ENCODE measurements at places on chromosomes 13 and 19.

DNA sequence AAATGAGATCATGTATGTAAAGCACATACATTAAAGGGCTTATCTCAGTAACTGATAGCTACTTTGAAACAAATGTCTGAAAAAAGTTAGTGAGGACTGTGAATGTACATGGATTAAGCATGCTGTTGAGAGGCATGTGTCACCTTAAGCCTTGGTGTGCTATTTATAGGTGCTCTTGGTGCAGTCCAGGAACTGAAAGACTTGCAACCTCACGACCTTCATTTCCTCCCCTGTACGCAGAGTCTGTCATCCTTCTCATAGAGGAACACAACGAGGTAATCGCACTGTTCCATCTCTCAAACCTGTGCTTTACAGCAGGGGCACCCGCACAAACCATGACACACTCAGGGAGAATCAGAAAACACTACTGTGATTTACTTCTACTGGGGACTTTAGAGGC, 65.6 kb downstream of the UFM1 start:
- no peak for DNase-seq

DNA sequence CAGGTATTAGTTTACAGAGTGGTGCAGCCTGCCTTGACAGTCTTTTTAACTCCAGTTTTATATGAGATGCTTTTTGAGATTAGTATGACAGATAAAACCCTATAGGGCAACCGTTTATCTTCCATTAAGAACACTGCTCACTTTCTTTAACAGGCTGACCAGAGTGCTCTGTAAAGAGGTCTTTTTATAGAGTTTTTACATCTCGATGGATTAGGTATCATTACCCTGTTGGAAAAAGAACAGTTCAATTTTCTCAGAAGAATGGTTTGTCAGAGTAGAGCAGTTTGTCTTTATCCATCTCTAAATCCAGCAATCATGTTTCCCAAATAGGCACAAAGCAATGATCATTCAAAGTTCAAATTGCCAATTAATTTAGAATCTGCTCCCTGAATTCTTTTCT, 395.2 kb upstream of the ARGLU1 start:
- no peak for DNase-seq

GRCh38 chr19:12967907-12968306, 1.5 kb upstream of the DAND5 start:
- no peak for DNase-seq

DNA sequence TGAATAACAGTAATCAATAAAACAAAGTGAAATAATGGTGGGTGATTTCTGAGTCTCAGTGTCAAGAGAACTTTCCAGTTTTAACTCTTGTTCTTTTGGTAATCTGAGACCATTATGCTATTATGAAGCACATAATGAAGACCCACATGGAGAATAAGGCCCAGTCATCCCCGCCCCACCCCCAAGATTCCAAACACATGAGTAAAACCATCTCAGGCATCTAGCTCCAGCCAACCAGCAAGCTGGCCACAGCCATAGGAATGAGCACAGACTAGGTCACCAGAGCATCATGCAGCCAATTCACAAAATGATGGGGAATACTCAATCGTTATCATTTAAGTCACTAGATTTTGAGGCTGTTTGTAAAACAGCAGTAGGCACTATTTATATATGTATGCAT, 1769.0 kb upstream of the PCDH20 start:
- no peak for DNase-seq

- no peak for DNase-seq
These were observed 181.4 kb upstream of the TUBA3C start for GRCh38 chr13:19362946-19363510.

DNA sequence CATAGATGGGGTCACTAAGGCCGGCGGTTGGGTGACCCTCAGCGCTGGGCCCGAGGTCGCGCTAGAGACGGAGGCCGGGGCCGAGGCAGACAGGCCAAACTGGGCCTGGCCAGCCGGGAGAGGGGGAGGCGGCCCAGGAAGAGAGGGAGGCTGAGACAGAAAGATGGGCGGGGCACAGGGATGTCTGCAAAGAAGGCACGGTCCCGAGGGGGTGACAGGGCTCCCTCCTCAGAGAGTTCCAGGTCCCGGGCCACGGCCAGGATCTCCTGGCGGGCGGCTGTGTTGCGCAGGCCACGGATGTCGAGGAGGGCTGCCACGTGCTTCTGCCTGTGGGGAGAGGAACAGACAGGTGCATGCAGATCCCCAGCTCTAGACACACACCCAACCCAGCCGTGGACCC, 32.2 kb downstream of the EXOC3L2 start:
- no peak for DNase-seq

DNA sequence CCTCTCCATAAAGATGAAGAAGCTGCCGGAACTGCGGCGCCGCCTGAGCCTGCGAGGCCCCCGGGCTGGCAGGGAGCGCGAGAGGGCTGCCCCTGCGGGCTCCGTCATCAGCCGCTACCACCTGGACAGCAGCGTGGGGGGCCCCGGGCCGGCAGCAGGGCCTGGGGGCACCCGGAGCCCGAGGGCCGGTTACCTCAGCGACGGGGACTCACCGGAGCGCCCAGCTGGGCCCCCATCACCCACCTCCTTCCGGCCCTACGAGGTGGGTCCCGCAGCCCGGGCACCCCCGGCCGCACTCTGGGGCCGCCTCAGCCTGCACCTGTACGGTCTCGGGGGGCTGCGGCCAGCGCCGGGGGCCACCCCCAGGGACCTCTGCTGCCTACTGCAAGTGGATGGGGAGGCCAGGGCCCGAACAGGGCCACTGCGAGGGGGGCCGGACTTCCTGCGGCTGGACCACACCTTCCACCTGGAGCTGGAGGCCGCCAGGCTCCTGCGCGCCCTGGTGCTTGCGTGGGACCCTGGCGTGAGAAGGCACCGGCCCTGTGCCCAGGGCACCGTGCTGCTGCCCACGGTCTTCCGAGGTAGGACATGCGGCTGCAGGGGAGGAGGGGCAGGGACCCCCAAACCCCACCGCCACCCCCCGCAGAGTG, 2.7 kb downstream of the SYDE1 start:
- no peak for DNase-seq

DNA sequence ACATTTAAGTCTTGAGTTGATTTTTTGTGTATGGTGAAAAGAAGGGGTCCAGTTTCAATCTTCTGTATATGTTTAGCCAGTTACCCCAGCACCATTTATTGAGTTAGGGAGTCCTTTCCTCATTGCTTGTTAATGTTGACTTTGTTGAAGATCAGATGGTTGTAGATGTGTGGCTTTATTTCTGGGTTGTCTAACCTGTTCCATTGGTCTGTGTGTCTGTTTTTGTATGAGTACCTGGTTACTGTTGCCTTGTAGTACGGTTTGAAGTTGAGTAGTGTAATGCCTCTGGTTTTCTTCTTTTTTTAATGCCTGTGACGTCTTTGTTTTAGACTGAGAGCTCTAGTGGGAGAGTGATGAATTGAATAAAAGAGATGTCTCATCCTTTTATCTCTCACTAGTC, 83.2 kb downstream of the NBEA start:
- DNase-seq = no peak

GRCh38 chr19:6228551-6229215, 51.1 kb downstream of the MLLT1 start:
- DNase-seq = no peak

DNA sequence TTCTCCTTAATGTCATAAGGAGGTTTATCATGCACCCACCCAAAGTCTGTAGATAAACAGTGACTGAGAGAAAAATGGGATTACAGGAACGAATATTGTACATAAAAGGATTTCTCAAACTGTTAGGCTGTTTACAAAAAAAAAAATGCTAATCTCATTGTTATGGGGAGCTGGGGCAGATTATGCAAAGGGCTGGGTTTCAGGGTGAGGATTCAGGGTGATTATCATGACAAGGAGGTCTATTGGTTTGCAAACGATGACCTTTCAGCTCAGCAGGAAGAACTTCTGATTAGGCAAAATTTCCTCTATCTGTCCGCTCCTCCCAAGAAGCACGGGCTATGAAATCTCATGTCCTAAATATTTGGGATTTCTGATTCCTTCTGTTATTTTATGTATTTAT, 41.4 kb downstream of the NLRP12 start:
- no peak for DNase-seq

DNA sequence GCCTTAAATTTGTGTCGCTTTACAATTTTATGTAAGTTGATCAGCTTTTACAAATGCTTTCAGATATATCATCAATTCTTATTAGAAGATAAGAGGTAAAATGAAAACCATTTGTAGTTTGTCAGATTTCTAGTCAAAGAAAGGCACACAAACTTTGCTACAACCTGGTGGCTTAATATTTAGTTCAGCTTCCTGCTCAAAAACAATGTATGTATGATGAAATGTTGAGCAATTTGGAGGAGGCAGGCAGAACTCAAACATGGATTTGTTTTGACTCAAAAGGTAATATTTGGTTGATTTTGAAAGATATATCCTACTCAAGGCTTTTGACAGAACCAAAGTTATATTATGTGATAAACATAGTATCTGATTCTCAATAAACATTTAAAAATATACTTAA, 24.2 kb downstream of the NEK5 start:
- DNase-seq = no peak

- no peak for DNase-seq
These were observed 277.5 kb upstream of the SOX1 start for GRCh38 chr13:111789420-111789819.

DNA sequence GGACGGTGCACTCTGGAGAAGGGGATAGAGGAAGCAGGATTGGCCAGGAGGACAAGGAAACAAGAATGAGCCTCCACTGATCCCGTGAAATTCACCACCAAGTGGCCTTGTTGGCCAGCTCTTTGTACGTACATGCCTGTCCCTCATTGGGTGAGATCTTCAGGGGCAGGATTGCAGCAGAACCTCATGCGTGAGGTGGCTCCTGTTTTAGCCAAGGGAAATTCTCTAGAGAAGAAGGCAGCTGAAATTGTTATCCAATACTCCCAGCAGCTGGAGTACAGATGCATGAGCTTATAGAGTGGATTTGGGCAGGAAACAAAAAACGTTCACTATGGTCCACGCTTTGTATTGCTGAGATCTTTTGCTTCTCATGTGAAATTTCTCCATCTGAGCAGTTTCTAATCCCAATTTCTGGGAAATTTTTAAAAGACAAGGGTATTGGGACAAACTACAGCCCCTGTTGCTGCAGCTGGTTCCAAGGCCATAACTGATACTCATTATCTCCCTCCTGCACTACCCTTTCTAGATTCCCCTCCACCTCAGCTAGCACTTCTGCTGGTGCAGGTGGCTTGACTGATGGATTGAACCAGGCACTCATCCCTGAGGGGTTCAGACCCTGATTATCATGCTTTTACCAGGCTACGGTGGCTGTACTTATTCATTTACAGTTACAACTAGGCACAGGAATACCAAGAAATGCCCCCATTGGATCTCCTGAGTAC, 3.9 kb upstream of the RNF6 start:
- DNase-seq = no peak

DNA sequence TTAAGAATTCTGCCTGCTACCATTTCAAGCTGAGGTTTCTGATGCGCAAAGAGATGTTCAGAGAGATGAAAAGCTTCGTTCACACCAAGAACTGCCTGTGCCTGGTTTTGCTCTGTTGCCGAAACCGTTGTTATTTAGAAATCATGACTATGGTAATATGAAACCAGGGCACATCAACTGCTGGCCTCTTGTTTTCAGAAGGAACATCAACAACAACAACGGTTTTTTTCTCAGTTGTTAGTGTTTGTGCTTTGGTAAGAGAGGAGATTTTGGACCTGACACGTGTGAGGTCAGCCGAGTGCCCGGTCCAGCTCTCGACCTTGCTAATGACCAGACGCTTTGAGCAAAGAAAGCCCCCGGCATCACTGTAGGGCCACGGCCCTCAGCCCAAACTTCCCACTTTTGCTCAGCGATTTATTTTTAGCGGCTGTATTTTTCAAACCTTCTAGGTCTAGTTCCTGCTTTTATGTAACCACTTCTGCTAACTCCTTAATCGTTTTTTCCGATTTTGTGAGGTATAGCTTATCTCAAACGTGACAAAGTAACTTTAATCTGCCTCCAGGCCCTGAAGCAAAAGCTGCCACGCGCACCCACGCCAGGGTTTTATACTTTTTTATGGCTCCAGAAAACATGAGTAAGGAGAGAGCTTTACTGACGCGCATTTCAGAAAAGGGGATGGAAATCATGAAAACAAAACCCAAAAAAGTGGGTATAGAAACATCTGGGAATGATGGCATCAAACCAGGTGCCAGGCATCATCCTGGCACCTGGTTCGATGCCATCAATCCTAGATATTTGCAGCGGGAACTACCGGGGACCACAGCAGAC, 42.0 kb downstream of the KLF2 start:
- DNase-seq = no peak

DNA sequence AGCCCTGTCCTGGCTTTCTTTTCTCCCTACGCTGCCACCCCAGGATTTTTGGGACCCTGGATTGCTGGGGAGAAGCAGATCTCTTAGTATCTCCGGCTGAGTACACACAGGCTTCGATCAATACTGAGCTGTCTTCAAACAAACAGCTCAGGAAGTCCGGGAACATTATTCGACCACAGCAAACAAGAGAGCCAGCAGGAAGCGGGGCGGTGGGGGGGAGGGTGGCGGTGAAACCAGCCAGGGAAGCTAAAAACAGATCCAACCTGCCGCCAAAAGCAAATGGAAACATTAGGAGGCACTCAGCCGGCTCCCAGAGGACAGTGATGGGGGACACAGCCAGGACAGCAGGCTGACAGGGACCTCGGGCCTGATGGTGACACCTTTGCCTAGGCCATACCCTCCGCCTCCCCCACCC, 12.2 kb upstream of the BCAM start:
- no peak for DNase-seq

DNA sequence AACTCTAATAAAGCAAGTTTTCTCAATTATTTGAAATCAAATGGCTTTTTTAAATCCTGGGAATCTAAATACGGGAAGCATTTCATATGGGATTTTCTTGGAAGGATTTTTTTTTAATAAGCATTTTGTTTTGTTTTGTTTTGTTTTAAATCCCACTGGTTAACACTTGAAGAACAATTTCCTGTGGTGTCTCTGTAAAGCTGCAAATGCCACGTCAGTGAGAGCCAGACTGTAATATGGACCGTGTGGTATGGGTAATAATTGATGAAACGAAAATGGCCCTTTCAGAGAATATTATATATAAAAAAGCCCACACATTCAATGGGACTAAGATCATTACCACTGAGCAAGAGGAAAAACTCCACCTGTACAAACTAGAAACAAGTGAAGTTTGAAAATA, 33.9 kb upstream of the MIR17HG start:
- no peak for DNase-seq

GRCh38 chr13:33052506-33053280, 36.5 kb downstream of the KL start:
- DNase-seq = no peak

DNA sequence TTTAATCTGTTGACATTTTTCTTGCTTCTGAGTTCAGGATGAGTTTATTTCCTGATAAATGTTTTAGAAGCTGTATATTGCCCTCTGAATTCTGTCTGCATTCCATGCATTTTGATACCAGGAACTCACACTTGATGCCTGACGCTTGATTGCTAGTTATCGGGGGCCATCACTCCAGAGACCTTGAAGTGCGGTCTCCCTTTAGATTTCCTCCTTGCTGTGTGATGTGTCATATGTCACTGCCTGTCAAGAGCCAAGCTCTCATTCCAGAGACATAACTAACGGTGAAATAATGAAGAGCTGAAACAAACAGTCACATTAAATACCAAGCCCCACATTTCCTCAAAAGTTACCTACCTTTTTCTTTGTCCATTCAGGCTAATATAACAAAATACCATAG, 155.5 kb downstream of the TNFSF13B start:
- DNase-seq = no peak
